ENCODE measurements at places on chromosomes 2 and 18.
A peak's percentile ranks its signal among the peaks of the same experiment; 100 is the strongest.

DNA sequence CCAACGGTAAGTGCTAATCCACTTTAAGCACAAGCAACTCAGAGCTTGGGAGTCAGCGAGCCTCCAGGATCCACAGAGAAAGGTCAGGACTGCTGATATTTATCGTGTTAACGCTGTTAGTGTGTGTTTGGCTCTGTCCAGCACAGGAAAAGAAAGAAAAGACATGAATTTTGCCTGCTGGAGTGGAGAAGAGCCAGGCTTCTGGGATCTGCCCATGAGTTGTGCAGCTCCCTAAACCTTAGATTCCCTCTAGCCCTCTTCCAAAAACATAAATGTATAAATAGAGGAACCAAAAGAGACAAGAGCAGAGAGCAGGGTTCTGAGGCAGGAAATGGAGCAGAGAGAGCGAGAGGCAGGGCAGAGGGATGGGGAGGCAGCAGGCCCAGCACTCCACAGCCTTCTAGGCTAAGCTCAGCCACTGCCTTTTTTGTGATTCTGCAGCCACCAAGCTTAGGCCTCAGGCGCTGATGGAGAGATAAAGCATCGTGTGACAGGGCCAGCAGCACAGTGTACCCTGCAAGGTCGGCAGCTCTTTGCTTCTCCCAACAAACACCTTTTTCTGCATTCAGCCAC is 14.5 kb upstream of the MAT2A start:
- no peak for DNase-seq

GRCh38 chr2:20650393-20650876 is 463 bp downstream of the HS1BP3 start:
- DNase-seq = no peak

DNA sequence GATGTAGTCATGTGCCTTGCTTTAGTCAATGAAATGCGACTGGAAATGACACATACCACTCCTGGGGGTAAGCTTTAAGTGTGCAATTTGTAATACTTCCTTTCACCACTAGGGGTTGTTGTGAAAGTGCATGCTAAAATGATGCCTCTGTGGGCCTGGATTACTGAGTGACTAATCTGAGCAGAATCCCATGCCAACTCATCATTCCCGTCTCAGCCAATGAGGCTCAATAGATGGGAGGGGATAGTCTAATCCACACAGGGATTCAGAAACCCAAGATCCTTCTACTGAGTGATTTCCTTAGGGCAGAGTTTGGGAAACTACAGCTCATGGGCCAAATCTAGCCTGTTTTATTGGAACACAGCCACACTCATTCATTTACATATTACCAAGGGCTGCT is 54.0 kb downstream of the HRH4 start:
- peak; percentile 77 for DNase-seq

GRCh38 chr2:43743706-43744105 is 30.1 kb upstream of the DYNC2LI1 start:
- peak; percentile 41 for DNase-seq

GRCh38 chr2:8923183-8923582 is 80.3 kb downstream of the MBOAT2 start:
- DNase-seq = peak; percentile 6

- no peak for DNase-seq
Observed at GRCh38 chr2:36734304-36734703, 37.8 kb downstream of the VIT start.

GRCh38 chr2:177291701-177292100 is 27.2 kb upstream of the NFE2L2 start:
- DNase-seq = no peak

- DNase-seq = no peak
Observed at GRCh38 chr2:205731583-205731981, 49.3 kb downstream of the NRP2 start.

DNA sequence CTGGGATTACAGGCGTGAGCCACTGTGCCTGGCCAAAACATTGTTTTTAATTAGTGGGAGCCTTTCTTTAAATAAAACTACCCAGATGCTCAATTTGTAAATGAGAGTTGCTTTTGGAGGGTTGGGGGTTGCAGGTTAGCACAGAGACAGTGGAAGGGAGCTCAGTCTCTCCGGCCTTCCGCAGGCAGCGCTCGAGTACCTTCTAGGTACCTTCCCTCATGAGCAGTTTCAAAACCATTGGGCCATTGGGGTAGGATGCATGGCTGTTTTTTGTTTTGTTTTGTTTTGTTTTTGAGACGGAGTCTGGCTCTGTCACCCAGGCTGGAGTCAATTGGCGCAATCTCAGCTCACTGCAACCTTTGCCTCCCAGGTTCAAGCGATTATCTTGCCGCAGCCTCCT is 19.0 kb downstream of the SLC66A3 start:
- no peak for DNase-seq

DNA sequence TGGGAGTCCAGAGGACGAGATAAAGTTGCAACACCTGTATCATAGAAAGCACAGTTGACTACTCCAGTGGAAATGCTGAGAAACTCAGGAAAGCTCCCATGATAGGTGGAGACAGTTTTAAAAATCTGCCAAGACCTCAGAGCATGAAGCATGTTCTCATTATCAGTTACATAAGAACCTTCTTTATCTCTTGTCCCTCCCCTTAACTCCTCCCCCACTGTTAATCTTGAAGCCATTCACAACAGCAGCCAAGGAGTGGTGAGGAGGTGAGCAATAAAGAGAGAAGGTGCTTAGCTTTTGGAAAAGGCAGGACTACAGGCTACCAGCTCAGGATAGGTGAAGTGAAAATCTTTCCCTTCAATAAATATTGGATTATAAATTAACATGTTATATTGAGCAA is 657.9 kb downstream of the NYAP2 start:
- no peak for DNase-seq

- no peak for DNase-seq
Observed at GRCh38 chr2:239583171-239583878, 182.5 kb upstream of the HDAC4 start.

- no peak for DNase-seq
Observed at GRCh38 chr2:191150600-191151330, at the start of gene STAT4. TSS of gene STAT4 (minus strand) at chr2:191150994. CDS start at chr2:191148203, 2,791 bp downstream.

- DNase-seq = no peak
Observed at GRCh38 chr2:30433541-30434299, 13.3 kb upstream of the LCLAT1 start.

DNA sequence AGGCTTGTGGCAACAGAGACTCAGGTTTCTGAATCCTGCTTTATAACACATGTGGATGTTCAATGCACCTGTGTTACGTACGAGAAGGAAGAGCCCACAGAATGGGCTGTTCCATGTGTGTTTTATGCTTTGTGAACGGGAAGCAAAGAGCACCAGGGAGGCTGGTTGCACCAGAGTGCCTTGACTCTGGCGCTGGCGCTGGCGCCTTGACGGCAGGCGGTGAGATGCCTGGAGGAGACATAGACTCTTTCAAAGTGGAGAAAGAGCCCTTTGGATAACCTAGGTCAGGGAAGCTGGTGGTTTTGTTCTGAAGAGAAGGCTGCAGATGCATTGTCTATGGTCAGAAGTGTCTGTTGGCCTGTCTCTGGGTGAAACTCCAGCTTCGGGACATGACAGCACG is 80.2 kb upstream of the APCDD1 start:
- DNase-seq = no peak

All from foreskin keratinocyte (primary cell).